Right lung (tissue), 10 donors: ENCODE measurements at places on chromosomes 11 and 22. TPM values are rescaled to one million over a fixed set of nuclear protein-coding genes. Genes with fewer than 3 reads are reported as not detected.

GRCh38 chr11:76189682-76190081, 16.6 kb downstream of the WNT11 start:
- no peak for DNase-seq

DNA sequence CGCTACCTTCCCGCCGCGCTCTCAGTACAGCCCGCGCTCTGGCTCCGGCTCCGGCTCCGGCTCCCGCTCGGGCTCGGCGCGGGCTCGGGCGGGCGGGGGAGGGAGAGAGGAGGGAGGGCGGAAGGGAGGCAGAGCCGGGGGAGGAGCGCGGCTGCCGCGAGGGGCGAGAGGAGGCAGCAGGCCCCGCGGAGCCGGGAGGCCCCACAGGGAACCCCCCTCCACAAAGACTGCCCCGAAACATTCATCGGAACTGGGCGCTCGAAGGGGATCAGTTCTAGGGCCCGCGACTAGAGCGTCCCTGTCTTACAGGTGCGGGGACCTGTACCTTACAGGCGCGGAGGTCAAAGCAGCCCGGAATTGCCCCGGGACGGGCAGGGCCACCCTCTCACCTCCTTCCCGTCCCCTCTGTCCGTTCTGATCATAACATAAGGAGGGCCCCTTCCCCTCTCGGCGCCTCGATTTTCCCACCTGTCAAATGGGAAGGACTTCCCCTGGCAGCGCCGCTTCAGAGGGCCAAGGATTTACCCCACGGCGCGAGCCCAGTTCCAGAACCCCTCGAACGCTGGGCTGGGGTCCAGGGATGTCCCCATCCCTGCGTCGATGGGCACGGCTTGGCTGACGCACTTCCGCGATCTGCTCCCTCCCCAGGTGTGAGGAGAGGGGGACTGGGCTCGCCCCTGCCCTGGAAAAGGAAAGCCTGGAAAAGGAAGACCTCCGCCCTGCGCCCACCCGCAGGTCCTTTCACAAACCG, at the start of gene SHISA8:
TSS of gene SHISA8 (minus strand) at position 40 of the 751 bp plus-strand sequence. CDS start 407 bp downstream, outside the sequence.
- peak; percentile 46 for DNase-seq

Gene C1QTNF5
- 48.6 TPM for polyA plus RNA-seq

Gene DGAT2
- polyA plus RNA-seq = 1.6 TPM

Gene IL18
- polyA plus RNA-seq = 1.4 TPM
